Midbrain (tissue), 1 donor: ENCODE measurements at places on chromosomes 11 and 22.
A peak's percentile ranks its signal among the peaks of the same experiment; 100 is the strongest.

DNA sequence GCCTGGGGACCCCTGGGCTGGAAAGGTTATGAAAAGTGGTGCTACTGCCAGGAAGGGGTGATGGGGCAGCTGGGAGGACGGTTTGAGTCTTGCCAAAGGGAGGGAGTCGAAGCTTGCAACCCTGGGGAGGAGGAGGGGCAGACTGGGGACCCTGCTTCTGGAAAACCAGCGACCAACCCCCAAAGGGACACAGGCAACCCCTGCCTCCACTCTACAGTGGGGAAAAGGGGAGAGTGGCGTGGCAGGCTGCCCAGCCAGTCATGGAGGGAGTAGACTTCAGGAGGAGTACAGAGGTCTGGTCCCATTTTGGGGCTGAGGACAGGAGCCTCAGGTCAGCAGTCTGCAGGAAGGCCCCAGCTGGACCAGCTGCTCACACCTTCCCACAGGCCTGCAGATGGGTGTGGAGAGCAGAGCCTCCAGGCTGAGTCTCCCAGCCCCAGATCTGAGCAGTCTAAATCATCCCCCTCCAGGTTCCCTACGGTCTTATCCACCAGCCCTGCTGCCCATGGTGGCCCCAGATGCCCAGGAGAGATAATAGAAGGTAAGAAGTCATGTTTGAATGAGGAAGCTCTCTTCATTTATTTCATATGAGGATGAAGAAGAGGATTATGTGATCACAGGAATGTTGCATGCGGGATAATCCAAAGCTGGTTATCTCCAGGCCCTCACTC is 3.3 kb downstream of the DDT start:
- DNase-seq, result no peak

DNA sequence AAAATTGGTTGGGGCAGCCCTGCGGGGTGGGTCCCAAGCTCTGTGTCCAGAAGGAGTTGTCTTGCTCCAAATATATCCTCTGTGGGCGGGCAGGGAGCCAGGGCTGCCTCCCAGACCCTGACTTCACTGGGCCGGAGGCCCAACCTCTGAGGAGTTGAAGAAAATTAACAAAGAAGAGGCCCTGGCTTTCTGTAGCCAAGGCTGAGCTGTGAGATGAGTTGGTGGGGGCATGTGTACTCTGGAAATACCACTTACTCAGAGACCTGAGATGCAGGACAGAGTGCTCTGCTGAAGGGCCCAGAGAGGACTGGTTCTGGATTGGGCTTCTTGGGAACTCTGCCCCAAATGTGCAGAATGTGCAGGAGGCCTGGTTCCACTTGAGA is 96.3 kb downstream of the SWAP70 start:
- DNase-seq, result peak; percentile 58

DNA sequence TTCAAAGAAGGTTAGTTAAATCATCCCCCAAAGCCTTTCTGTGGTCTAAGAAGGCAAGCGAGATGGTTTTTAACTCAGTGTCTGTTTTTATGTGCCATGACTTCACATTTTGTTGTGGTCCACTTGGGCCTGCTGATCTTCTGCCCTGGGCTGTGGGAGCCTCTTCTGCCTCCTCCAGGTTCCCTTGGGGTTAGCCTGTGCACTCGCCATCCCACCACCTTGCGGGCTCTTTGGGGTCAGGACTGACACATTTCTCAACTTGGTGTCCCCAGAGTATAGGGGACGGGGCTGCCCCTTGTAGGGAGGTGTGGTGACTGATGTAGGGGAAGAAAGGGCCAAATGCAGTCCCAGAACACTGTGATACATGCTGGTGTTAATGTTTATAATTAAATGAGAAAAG is 207.0 kb downstream of the TBC1D22A start:
- DNase-seq, result no peak

DNA sequence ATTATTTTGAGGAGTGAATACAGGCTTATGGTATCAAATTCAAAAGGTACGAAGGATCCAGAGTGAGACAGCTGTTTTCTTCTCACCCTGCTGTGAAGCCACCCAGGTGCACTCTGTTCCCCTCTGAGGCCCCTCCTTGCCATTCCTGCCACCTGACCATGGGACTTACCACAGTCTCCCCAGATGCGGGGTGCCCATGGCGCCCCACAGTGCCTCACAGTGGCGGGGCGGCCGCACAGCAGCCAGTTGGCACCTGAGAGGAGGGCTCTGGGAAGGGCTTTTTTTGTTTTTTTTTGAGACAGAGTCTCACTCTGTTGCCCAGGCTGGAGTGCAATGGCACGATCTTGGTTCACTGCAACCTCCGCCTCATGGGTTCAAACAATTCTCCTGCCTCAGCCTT is 151.7 kb downstream of the CEP164 start:
- no peak for DNase-seq

- DNase-seq, result no peak
Measured at GRCh38 chr11:69479591-69480271, 1.7 kb upstream of the LINC01488 start.

DNA sequence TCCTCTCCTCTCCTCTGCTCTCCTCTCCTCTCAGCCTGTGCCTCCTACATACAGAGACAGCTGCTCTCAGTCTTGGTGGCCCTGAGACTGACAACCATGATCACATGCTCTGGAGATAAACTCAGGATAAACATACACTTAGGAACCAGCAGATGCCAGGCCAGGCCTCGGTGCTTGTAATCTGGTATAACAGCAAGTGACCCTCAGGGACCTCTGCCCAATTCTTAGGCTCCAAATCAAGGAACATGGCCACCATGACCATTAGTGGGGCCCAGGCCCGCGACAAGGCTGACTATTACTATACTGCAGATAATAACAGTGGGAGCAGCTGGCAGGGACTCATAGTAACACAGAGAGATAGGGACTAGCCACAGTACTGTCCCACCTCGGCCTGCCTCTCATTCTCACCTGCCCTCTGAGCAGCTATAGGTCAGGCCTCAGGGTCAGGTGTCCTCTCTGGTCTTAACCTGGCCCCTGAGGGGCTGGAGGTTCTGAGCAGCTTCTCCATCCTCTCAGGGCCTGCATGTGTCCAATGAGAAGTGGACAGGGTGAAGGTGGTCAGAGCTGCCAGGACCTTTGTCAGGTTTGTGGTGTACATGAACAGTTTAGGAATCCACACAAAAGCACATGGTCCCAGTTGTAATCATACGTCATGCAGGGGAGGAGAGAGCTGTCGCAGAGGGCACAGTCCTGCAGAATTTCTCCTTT is 106.1 kb downstream of the GGTLC2 start:
- no peak for DNase-seq

DNA sequence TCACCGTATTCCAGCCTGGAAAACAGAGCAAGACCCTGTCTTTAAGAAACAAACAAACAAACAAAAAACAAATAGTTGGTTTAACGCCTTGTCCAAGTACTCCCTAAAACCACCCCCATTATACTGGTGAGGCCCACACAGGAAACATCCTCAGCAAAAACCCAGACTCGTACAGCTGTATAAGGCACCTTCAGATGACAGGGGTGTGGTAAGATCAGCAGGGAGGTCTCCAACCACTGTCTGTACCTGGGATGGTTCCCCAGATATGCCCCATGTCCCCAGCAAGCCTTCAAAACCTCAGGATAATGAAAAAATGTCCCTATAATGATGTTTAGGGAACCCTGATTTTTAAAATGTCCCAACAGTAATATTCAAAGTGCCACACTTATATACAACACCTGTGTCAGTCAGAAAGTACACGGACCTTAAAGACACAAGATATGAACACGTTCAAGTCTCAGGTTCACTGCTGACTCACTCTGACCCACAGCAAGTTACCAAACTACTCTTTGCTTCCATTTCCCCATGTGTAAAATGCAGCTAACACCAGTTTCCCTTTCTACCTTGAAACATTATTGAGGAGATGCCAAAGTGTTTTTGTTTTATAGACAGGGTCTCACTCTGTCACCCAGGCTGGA is 9.3 kb downstream of the SF3A1 start:
- no peak for DNase-seq

GRCh38 chr22:48939441-48940265 is 888.0 kb downstream of the BRD1 start:
- DNase-seq, result no peak

DNA sequence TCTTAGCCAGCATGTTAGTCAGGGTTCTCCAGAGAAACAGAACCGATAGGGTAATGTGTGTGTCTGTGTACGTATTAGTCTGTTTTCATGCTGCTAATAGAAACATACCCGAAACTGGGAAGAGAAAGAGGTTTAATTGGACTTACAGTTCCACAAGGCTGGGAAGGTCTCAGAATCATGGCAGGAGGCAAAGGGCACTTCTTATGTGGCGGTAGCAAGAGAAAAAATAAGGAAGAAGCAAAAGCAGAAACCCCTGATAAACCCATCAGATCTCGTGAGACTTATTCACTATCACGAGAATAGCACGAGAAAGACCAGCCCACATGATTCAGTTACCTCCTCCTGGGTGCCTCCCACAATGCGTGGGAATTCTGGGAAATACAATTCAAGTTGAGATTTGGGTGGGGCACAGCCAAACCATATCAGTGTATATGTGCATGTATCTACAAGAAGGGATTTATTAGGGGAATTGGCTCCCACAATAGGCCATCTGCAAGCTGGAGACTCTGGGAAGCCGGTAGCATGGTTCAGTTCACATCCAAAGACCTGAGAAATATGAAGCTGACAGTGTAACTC is 173.7 kb upstream of the NECTIN1 start:
- DNase-seq, result no peak

DNA sequence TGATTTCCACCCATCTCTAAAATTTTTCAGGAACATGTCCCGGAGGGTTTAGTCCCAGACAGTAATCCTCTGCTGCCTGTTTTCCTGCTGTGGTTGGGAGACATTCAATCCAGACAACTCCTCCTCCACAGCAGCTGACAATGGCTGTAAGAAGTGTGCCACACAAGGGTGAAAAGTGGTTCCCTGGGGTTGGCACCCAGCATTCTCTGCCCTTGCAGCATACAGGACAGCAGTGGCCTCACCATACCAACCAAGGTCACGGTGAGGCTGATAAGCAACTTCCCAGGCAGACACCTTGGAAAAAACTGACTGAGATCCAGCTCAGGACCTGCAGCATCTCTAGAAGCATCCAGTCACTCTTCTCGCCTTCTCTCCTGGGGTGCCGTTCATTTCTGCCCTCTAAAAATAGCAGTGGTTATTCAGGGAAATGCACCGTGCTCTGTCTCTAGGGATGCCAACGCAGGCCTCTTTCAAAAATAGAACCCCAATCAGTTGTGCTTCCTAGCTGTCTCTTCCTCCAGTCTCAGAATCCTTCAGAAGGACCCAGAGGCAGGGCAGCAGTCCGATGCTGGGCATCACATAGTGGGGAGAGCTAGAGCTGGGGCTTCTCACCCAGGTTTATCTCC is 241.0 kb downstream of the TENM4 start:
- DNase-seq, result peak; percentile 2

DNA sequence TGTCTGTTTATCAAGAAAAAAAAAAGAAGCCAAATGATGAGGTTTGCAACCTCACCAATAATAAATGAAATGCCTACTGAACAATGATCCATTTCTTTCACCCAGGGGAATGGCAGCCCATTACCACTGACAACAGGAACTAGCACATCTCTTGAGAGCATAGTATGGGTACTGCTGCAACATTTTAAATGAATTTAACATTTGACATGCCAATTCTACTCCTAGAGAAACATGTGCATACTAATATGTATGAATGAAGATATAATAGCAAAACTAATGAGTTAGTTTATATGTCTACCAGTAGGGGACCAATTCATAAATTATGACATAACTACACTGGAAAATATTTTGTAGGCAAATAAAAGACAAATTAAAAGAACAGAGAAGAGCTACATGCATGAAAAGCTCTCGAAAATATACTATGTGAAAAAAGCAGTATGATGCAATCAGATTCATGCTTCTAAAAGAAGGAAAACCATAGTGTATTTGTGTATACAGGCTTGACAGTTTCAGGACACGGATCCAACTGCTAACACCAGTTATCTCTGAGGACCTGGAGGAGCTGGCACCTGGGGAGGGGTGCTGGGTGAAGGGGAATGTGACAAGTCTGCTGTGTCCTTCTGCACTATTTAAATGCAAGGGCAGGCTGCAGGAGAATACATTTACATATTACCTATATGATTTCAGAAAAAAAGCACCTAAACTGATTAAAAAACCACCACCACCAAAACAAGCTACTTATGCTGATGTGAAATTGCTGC is 6.9 kb downstream of the SMCO4 start:
- DNase-seq, result no peak

DNA sequence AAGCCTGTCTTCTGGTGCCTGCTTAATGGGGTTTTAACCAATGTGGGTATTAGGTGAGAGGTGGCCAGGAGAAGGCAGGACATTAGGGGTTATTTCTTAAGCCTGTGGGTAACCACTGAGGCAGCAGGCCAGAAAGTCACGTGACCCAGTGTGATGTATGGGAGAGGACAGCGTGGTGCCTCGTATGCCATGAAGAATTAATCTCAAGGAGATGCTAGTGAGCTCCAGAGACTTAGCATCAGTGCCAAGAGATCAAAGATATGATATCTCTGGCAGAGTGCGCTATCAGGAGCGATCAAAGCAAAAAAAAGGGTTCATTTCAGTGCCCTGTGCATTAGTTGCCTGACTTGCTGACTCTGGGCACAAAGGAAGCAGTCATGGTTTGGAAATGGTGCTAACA is 275.5 kb downstream of the KIRREL3 start:
- DNase-seq, result no peak

- DNase-seq, result no peak
Measured at GRCh38 chr22:31139866-31140716, at the start of gene PLA2G3. PLA2G3 (minus strand) TSS chr22:31140508; CDS start chr22:31140354, 154 bp downstream.

DNA sequence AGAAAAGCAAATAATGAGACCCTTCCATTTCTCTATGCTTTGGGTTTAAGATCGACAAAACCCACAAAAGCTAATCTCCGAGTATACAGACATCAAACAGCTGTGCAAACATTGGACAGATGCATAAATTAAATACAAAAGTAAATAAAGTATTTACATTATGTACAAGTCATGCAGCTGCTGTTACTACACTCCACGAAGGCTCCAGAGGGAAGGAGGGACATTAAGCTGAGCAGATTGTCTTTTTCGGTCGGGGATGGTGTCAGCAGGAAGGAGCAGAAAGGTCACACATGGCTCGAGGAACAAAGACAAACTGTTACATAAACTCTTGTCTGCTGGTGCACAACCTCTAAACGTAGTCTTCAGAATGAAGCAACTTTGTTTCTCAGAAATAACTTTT is 88.8 kb upstream of the BARX2 start:
- DNase-seq, result no peak

DNA sequence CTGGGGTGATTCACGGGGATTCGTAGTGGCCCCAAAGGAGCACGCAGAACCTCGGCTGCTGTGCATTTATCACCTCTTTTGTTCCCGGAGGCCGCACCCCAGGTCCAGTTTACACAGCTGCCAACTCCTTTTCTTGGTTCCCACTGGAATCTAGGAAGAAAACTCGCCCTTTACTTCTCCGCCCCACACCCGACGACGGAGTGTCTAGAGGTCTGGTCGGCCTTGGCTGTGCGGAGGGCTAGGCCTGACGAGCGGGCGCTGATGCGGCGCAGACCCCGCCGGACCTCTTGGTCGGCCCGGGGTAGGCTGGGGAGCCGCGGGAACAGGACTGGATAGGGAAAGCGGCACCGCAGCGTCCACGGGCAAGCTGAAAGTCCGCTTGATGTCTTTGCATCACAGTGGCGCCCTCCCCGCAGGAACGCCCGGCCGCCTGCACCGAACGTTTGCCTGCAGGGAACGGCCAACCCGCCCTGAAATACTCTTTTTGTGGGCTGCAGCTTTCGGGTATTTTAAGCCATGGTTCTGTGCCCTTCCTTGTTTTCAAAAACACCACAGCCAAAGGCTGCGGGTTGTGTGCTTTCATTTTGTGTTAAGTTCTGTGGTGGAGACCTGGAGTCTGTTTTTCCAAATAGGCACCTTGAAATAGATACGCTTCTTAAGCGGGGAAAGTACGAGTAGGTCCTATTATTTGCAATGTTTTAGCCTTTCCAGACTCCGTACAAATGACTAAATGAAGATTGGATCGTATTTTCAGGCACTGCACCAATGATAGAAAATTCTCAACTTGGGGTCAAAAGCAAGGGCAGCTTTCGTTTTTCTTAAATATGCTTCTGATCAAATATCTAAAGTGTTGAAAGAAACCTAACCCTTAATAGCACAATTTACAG is 829 bp upstream of the ZBED5 start:
- DNase-seq, result peak; percentile 60
